ENCODE measurements at places on chromosomes 1 and 21. TPM values are rescaled to one million over a fixed set of nuclear protein-coding genes. Genes with fewer than 3 reads are reported as not detected.

- H3K36me3 ChIP-seq: no peaks in the 10 kb centered on the region
- no peak for DNase-seq
- H3K27me3 ChIP-seq: no peaks in the 10 kb centered on the region
These were observed 610.1 kb upstream of the NEGR1 start for GRCh38 chr1:72892461-72892860.

- no peaks in the 10 kb centered on the region for H3K27me3 ChIP-seq
- no peaks in the 10 kb centered on the region for H3K36me3 ChIP-seq
- H3K4me3 ChIP-seq: no peak overlapping the region
- no peak for DNase-seq
These were observed 16.2 kb upstream of the WDR26 start for GRCh38 chr1:224450561-224451350.

Gene C1orf141
- not detected for total RNA-seq

DNA sequence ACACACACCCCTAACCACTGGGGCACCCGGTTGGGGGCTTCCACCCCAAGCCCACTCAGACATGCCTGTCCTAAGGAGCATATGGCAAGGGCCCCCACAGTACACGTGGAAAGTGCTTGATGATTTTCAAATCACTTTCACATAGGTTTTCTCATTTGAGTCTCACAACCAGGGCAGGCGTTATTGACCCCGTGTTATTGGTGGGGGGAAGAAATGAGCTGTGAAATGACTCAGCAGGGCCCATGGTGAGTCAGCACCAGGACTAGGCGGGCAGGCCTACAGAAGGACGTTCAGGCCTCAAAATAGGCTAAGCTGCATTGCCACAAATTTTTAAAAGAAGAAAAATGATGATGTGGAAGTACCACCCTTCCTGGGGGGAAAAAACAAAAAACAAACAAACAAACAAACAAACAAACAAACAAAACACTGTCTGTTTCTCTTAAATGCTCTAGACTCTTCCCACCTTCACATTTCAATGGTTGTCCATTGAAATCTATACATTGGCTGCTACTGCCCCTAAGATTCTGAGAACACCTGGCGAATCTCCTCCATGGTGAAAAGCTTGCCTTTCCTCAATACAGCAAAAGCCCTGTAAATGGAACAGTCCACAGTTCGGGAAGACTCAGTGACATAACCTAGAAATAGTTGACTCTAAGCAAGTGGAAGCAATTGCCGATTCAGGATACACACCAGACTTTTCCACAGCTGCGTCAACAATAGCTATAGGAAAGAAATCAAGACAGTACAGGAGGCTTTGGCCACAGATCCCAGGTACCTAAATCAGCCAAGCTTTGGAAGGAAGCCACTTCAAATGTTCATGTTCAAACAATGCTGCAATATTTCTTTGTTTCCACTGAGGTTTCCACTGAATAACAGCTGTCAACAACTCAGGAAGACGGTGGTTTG is 234.7 kb downstream of the TOMM20 start:
- H3K27ac ChIP-seq: no peak overlapping the region
- H3K4me3 ChIP-seq: no peak overlapping the region
- no peaks in the 10 kb centered on the region for H3K27me3 ChIP-seq
- H3K4me1 ChIP-seq: peaks cover 11% of the 10 kb centered on the region
- no peaks in the 10 kb centered on the region for H3K36me3 ChIP-seq

DNA sequence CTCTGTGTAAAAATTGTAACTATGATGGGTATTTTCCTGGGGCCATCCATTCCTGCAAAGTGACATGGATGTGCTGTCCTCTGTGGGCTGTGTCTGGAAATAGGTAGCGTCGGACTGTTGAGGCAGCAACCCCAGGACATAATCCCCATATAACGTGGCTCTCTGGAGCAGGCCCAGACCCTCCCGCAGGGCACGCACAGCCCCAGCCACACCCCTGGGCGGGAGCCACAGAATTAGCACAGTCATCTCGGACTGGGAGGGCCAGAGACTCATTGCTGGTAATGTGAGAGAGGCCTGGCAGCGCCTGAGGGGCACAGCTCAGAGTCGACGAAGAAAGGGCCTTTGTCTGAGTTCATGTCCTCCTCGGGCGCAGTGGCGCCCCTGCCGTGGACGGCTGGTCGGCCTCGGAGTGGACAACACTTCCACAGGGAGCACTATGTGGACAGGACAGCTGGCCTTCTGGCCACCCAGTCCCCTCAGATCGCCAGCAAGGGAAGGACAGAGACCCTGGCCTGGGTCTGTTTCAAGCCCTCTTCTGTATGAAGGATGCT is 20.1 kb downstream of the SIM2 start:
- H3K27ac ChIP-seq: no peak overlapping the region
- no peak for DNase-seq
- no peak overlapping the region for H3K4me3 ChIP-seq
- H3K27me3 ChIP-seq: peaks cover 15% of the 10 kb centered on the region

- H3K4me1 ChIP-seq: peaks cover 86% of the 10 kb centered on the region
- no peaks in the 10 kb centered on the region for H3K27me3 ChIP-seq
- peak overlapping the region; percentile 38 for H3K27ac ChIP-seq
- H3K4me3 ChIP-seq: no peak overlapping the region
- peaks cover 4% of the 10 kb centered on the region for H3K36me3 ChIP-seq
These were observed 39.1 kb upstream of the ECE1 start for GRCh38 chr1:21329209-21329844.

Gene CLDN19
- not detected for total RNA-seq

Gene IFI6
- total RNA-seq: 33.6 TPM

DNA sequence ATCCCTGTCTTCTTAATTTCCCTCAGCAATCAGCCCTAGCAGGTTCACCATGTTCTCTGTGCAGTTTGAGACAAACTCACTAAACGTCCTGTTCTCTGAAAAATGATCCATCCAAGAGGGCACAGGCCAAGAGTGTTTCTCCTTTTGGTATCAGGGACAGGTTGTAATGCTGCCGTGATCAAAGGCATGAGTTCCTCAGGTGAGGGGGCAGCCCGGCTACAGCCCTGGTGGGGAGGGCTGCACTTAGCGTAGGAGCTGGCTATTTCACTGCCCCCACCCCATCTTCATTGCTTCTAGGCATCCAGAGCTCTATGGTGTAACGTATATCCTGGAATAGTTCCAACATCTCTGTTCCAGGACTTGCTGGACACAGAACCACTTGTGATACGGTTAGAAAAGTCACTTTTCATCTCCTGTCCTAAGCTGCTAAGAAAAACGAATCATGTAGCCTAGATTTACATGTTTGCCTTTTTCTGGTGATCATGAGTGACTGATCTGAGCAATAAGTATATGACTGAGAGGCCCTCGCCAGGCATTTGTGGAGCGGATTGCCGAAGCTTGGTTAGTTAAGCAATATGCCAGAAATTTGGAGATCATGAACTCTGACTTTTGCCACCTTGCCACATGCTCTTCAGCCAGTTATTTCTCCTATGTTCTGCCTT is 41.1 kb upstream of the SRP9 start:
- no peaks in the 10 kb centered on the region for H3K27me3 ChIP-seq
- DNase-seq: no peak

Gene TEDDM1
- total RNA-seq: not detected

GRCh38 chr1:182784556-182785171 is 4.9 kb upstream of the NPL start:
- H3K27ac ChIP-seq: no peak overlapping the region
- H3K4me3 ChIP-seq: no peak overlapping the region
- no peak for DNase-seq
- H3K36me3 ChIP-seq: no peaks in the 10 kb centered on the region
- H3K27me3 ChIP-seq: peaks cover 2% of the 10 kb centered on the region
- H3K4me1 ChIP-seq: peaks cover 12% of the 10 kb centered on the region

GRCh38 chr1:11920239-11920903 is 5.9 kb downstream of the KIAA2013 start:
- peaks cover 42% of the 10 kb centered on the region for H3K4me1 ChIP-seq
- H3K36me3 ChIP-seq: peaks cover 41% of the 10 kb centered on the region
- no peak overlapping the region for H3K27ac ChIP-seq
- no peak for DNase-seq

DNA sequence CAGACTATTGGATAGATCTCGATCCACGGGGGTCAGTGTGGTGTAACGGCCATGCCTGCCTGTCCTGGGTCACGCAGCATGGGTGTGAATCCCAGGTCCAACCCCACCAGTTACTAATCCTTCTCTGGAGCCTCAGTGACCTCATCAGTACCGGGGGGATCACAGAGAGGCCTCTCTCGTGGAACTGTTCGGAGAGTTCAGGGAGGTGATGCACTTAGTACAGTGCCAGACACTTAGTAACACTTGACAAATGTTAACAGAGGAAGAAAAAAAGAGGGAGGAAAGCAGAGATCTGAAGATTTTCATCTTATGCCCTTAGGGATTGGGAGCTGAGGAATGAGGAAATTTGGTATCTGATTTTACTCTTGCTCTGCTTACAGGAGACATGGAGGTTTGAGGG is 2.9 kb downstream of the ABCA4 start:
- no peak overlapping the region for H3K27ac ChIP-seq
- H3K36me3 ChIP-seq: no peaks in the 10 kb centered on the region
- no peaks in the 10 kb centered on the region for H3K27me3 ChIP-seq
- no peak overlapping the region for H3K4me3 ChIP-seq

GRCh38 chr1:163308811-163309210 is 12.9 kb upstream of the NUF2 start:
- DNase-seq: no peak
- H3K27me3 ChIP-seq: no peaks in the 10 kb centered on the region
- no peaks in the 10 kb centered on the region for H3K4me1 ChIP-seq
- H3K27ac ChIP-seq: no peak overlapping the region
- no peak overlapping the region for H3K4me3 ChIP-seq

Gene TAS1R1
- not detected for total RNA-seq

Gene LPGAT1
- 14.4 TPM for total RNA-seq

DNA sequence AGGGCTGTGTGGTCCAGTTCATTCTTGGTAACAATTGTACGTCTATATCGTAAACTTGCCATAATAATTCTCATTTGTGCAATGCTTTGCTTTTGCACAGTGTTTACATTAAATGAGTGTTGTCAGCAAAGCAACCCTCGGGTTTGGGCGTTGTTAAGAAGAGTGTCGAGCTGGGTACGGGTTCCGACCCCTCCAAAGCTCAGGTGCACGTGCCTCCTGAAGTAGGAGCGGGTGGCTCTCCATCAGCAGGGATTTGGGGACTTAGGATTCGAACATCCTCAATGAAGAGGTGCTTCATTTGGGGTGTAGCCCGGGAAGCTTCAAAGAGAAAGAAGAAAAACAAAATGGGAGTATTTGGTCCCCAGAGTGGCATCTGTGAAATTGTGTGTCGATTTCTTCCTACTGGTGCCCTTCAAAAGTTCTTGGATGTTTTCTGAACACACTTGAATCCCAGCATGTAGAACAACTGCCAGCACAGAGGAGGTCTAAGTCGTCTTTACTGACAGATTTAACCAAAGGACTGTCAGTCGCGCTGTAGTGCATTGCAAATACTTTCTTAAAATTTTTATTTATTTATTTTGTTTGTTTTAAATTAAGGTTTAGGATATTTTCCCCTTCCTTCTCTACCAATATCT is 1.1 kb downstream of the TRIM58 start:
- peak overlapping the region; percentile 28 for H3K4me3 ChIP-seq
- DNase-seq: no peak
- peaks cover 28% of the 10 kb centered on the region for H3K27me3 ChIP-seq
- H3K4me1 ChIP-seq: peaks cover 6% of the 10 kb centered on the region

GRCh38 chr21:41438425-41439113 is 12.5 kb downstream of the MX1 start:
- no peaks in the 10 kb centered on the region for H3K27me3 ChIP-seq
- H3K27ac ChIP-seq: no peak overlapping the region
- H3K36me3 ChIP-seq: peaks cover 100% of the 10 kb centered on the region

DNA sequence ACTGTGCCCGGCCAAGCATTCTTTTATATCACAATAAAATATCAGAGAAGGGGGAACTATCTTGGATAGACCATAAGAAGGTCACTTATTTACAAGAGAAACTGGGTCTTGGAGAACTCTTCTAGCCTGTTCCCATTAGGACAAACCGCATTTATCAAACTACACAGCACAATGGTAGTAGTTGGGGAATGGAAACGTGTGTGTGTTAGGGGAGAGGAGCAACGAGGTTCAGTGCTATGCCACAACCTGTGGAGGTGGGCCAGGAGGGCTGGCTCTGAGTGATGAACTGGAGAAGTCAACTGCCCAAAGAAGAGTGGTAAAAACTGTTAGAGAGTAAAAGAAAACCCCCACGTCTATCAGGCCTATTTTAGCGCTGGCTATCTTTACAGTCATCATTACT is 1.6 kb downstream of the DONSON start:
- no peak for DNase-seq
- H3K4me3 ChIP-seq: no peak overlapping the region
- H3K36me3 ChIP-seq: no peaks in the 10 kb centered on the region
- no peaks in the 10 kb centered on the region for H3K27me3 ChIP-seq
- H3K4me1 ChIP-seq: peaks cover 11% of the 10 kb centered on the region

Gene ESRRG
- not detected for total RNA-seq

DNA sequence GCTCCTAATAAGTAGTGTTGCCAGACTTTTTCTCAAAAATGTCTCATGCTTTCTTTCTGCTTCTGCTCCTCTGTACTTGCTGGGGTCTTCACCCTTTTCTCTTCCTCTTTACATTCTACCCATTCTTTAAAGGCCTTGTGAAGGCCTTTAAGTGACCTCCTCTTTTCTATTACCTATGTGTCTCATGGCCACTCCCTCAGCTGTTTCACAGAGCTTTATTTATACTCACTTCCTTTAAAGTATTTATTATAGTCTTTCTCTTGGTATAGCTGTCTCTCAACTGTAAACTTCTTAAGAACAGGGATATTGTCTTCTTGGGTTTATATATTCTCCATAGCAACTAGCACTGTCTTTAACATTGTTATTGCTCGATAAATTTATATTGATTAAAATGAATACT is 792 bp downstream of the GOLPH3L start:
- H3K36me3 ChIP-seq: peaks cover 26% of the 10 kb centered on the region
- DNase-seq: no peak
- no peak overlapping the region for H3K27ac ChIP-seq
- H3K4me3 ChIP-seq: peak overlapping the region; percentile 69
- no peaks in the 10 kb centered on the region for H3K4me1 ChIP-seq

Gene RHCE
- 0.25 TPM for total RNA-seq

GRCh38 chr1:228063251-228064191 is 19.0 kb upstream of the ARF1 start:
- no peak overlapping the region for H3K4me3 ChIP-seq
- H3K4me1 ChIP-seq: peaks cover 26% of the 10 kb centered on the region
- H3K27me3 ChIP-seq: peaks cover 58% of the 10 kb centered on the region
- no peak overlapping the region for H3K27ac ChIP-seq
- no peaks in the 10 kb centered on the region for H3K36me3 ChIP-seq
- no peak for DNase-seq

Gene CD34
- not detected for total RNA-seq

- no peaks in the 10 kb centered on the region for H3K27me3 ChIP-seq
- H3K4me3 ChIP-seq: no peak overlapping the region
- H3K36me3 ChIP-seq: no peaks in the 10 kb centered on the region
- no peak overlapping the region for H3K27ac ChIP-seq
These were observed 450.7 kb downstream of the PTPRC start for GRCh38 chr1:199089393-199090122.

Gene TNFRSF1B
- total RNA-seq: 62.6 TPM

Gene TFF2
- total RNA-seq: not detected

GRCh38 chr1:36764798-36765197 is 269.5 kb downstream of the GRIK3 start:
- DNase-seq: no peak
- H3K27ac ChIP-seq: no peak overlapping the region
- no peak overlapping the region for H3K4me3 ChIP-seq

Gene C1orf105
- not detected for total RNA-seq

Measured in CD4-positive, alpha-beta T cell (primary cell).